ENCODE measurements at places on chromosomes 6 and 20.

DNA sequence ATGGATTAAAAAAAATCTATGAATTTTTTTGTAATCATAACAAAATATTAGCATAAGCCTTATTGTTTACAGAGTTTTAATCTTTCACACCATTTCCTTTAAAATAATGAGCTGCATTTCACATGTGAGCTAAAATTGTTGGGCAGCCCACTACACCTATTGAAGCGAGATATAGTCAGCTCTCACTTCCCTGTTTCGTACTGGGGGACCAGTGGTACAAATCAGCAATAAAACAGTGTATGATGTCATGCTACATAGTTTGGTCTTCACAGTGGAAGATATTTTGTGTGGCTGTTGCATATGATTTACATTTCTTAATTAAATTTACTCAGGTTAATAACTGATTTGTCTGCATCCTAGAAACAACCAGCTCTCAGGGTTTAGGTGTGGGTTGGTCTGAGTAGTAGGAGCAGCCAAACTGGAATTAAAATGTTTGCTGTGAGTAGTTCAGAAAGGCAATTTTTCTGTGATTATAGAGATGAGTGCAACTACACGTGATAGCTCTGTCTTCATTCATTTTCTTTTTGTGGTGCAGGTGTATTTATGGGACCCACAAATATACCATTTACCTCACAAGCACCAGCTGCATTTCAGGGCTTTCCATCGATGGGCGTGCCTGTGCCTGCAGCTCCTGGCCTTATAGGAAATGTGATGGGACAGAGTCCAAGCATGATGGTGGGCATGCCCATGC, 99.3 kb downstream of the B3GAT2 start:
- no peak for DNase-seq

DNA sequence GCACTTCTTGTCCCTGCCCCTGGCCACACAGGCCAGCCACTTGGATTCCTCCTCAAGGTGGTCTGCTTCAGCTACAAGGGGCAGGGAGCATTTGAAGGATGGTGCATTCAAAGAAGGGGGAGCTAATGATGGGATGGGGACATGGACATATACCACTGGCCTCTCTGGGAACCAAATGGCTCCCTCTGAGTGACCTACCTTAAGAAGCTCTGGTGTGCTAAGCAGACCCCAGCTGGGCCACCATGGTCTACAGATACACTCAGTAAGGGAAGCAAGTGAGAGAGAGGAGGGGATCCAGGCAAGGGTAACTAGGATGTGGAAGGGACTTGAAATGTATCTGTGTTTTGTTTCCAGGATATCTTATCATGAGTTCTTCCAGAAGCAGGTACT, 62.4 kb downstream of the TTI1 start:
- DNase-seq: no peak

GRCh38 chr6:66478705-66479104, 771.7 kb upstream of the EYS start:
- no peak for DNase-seq

GRCh38 chr6:32178547-32179440, 589 bp downstream of the RNF5 start:
- no peak for DNase-seq

DNA sequence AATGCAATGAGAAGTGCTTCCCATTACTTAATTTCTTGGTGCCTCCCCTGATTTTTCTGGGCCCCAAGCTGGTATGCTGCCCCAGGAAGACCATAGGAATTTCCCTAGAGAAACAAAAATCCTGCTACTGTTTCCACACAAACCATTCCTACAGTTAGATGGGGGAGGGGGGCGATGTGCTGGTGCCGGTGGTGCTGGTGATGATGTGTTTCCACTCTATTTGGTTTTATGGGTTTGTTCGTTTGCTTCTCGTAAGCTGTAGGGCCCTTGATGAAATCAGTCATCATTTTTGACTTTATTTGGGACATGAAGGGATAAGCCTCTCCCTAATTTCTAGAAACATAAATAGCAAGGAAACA, 105.1 kb downstream of the MKKS start:
- DNase-seq: no peak

- no peak for DNase-seq
Observed at GRCh38 chr20:53539516-53539915, 54.1 kb downstream of the ZNF217 start.

DNA sequence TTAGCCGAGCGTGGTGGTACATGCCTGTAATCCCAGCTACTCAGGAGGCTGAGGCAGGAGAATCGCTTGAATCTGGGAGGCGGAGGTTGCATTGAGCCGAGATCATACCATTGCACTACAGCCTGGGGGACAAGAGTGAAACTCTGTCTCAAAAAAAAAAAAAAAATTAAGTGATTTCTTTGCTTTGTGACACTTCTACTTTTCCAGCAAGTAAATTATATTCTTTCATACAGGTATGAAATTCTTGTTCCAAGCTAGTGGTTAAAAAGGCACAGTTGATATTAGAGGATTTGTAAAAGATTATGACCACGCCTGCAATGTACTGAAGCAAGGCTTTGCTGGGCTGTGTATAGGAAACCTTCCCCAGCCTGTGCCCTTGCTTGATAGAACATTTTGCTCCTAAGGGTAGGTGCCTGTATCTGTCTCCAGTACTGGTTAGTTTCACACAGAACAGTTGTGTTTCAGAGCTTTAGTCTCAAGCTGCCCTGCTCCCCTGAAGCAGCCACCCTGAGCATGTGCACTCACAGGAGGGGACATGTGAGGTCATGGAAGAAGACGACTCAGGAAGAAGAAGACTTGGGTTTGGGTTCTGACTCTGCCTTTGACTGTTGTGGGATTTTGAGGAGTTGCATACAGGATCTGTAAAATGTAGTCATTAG, 10.2 kb downstream of the PTPN1 start:
- no peak for DNase-seq

DNA sequence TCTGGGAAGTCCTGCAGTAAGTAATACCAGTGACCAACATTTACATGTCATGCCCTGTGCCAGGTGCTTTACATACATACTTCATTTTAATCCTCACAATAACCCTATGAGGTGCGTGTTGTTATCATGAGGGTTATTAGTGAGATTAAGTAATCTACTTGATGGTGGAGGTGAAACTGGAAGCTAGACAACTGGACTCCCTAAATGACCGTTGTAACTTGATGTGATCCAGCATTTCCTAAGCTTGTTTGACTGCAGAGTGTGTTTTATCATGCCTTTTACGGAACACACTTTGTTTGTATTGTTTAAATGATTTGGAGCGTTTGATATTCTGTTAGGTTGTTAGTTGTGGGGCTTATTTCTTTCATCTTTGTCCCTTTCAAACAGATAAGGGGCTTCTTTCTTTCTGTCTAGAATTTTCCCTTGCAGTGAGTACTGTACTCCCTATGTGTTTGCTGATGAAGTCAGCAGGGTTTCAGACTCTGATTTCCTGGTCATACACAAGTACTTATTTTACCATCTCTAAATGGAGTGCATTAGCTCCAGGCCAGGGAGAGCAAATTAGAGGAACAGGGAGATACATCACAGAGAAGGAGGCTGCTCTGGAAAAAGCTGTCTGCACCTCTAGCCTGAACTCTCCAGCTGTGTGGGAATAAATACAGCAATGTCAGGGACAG, 29.7 kb downstream of the CHMP4B start:
- no peak for DNase-seq

- DNase-seq: no peak
Observed at GRCh38 chr20:34475979-34476736, 40.1 kb upstream of the DYNLRB1 start.

GRCh38 chr6:42831237-42831636, 48.2 kb upstream of the RPL7L1 start:
- DNase-seq: no peak

DNA sequence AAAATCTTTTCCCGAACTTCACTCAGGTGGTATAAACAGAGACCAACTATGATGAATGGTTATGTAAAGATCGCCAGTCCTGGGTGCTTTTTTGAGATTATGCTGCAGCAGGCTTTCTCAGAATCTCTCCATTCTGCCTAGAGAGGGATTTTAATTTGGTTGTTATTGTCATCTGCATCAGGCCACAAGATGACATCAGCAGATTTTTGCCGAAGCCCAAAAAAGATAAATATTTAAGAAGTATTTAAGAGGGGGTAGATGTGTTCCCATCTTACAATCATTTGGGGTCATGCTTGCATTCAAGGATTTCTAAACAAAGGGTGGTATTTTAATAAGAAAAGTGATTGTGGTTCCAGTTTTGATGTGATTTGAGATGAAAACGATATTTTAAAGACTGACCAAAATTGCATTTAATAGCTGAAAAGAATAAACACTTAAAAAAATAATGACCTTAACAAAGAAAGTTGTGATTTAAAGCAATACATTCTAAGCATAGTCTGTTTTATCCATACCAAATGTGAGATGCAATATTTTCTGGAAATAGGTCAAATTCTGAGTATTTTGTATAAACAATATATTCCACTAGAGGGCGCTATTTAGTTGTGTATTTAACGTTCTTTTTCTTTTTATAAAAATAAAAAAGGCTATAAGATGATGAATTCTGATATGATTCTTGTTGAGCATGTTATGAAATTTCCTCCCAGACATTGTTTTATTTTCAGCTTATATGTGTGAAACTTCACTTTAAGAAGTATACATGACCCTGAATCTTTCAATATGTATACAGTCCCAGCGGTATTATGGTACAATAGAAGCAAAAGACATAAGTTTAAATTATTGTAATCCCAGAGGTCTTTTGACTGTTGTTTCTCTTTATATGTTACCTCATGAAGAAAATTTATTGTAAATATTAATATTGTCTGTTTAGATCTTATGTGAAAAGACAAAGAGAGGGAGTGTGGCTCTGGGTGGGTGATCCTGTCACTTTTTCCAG, 51.0 kb upstream of the ZFP64 start:
- DNase-seq: peak; percentile 2

DNA sequence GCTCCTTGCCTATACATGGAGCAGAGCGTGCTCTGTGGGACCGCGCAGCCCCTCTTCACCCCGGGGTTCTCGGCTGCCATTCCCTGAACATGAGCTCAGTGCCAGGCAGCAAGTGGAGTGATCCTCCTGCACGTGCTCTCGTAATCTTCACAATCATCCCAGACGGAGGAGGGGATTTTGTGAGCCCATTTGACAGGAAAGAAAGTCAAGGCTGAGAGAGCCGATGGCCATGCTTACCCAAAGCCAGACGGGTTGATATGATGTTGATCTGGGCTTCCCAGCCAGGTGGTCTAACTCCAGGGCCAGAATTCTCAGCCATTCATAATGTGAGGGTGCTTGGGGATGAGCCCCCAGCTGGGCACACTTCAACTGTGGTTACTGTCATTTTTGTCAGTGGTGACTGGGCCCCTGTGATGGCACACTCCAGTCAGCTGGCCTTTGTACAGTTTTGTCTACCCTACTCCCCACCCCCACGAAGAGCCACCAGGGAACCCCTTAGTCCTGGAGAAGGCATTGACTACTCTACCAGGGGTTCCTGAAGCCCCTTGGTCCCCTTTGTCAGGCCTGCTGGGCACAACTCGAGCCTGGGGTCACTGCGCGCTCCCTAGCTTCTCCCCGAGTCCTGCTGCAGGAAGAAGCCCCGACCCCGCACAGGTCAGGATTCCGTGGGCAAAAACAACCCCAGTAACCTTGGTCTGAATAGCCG, 1.5 kb downstream of the APCDD1L start:
- no peak for DNase-seq

- peak; percentile 24 for DNase-seq
Observed at GRCh38 chr6:163872335-163872734, 457.8 kb downstream of the QKI start.

- DNase-seq: peak; percentile 76
Observed at GRCh38 chr20:38108986-38109541, 56.0 kb downstream of the TGM2 start.

DNA sequence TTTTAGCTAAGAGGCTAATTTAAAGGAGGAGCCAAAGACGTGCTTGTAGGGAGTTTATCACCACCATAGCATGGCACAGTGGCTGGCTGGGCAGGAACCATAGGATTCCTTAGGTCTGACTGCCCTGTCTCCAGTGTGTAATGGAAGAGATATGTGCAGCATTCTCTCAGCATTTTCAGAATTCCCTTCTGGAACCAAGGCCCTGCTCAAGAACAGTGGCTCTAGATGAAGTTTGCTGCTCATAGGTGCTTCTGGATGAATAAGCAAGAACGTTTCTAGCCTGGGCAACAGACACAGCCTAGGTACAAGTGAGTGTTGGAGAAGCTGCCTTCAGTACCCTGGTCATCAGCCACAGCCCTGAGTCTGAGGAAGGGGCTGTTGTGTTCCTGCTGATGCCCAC, 69.1 kb downstream of the LCA5 start:
- no peak for DNase-seq

- no peak for DNase-seq
Observed at GRCh38 chr6:48915591-48915990, 547.5 kb downstream of the MMUT start.

DNA sequence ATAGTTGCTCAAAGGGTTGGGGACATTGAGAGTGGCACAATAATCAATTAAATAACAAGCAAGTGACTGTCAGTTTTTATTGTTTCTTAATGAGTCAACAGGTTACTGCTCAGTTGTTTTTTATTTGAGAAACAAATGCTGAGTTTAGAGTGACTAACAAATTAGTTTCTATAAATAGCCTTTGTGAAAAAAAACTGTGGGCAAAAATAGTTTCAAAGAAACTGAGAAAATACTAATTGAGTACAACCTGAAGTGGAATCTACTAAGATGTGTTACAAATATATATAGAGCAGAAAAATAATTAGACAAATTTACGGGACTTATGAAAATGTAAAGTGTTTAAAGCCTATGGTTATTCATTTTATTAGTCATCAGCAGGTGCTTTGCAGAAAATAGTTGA, 22.3 kb downstream of the BEND6 start:
- no peak for DNase-seq

DNA sequence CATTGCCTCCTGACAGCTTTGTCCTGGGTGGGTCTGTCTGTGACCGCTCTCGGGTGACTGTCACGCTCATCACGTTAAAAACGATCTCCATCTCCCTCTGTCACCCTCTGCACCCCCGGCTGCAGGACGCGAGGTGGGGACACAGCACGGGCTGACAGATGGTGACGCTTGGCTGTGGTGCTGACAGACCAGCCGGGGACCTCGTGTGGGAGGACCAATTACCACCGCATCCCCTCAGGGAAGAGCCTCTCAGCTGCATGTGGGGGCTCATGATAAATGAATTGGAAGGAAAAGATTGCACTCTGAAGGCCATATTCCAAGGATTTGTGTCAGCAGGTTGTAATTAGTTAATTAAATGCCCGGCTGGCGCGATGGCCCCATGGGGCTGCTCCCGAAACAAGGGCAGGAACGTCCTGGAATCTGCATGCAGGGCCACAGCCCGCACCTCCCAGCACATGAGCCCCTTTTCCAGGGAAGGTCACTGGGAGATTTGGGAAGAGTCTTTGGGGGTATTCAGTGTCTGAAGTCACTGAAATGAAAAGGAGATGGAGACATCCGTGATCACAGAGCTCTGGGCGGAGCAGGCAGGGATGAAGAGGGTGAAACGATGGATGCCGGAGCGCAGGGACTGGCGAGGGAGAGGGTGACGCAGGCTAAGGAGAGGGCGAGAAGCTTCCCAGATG, 87.1 kb downstream of the ERMARD start:
- no peak for DNase-seq

DNA sequence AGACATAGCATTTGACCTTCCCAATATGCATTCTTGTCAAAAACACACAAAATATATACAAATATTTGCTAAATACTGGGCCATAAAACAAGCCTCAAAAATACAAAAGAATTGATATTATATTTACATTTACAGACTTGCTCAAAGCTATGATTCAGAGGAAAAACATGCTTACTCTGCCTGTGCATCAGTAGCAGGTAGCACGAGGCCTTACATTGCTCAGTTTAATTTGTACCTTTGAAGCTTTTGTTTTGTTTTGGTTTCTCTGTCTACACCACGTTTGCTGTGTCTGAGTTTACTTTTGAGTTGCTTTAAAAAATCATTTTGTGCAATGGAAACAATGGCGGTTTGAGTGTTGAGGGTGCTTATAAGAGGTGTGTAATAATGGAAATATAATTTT, 99.3 kb downstream of the PHF3 start:
- no peak for DNase-seq
